ENCODE measurements at places on chromosomes 7 and 10.

- DNase-seq: no peak
These were observed 47.0 kb downstream of the GRK5 start for GRCh38 chr10:119254335-119254734.

DNA sequence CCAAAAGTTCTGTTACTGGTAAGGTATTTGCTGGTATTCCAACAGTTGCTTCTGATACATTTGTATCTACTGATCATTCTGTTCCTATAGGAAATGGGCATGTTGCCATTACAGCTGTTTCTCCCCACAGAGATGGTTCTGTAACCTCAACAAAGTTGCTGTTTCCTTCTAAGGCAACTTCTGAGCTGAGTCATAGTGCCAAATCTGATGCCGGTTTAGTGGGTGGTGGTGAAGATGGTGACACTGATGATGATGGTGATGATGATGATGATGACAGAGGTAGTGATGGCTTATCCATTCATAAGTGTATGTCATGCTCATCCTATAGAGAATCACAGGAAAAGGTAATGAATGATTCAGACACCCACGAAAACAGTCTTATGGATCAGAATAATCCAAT is 131.0 kb downstream of the AASS start:
- no peak for DNase-seq

DNA sequence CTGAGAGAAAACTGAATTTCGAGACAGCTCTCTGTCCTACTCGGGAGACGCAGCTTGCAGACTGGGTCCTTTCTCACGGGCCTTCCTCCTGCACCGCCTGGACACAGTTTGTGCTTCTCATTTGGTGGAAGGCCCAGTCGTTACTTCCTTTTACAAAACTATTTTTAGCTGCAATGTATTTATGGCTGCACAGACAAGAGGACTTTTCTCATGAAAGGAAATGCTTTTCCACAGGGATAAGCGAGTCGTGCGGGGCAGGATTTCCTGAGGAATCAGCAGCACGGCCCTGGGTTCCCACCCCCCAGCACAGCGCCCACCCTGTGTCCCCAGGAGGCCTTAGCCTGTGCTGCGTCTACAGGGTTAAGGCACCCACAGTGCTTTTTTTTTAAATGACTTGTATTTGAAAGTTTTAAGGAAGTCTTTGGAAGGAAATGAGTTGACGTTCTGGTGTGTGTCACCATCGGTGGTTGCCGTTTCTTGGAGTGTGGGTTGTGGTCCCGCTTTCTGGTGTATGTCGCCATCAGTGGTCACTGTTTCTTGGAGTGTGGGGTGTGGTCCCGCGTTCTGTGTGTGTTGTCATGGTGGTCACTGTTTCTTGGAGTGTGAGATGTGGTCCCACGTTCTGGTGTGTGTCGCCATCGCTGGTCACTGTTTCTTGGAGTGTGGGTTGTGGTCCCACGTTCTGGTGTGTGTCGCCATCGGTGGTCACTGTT is 50.9 kb downstream of the INPP5A start:
- no peak for DNase-seq

- DNase-seq: no peak
These were observed 1.1 kb upstream of the VOPP1 start for GRCh38 chr7:55573234-55573900.

GRCh38 chr7:87608431-87608830 is 7.7 kb upstream of the ABCB1 start:
- DNase-seq: no peak

DNA sequence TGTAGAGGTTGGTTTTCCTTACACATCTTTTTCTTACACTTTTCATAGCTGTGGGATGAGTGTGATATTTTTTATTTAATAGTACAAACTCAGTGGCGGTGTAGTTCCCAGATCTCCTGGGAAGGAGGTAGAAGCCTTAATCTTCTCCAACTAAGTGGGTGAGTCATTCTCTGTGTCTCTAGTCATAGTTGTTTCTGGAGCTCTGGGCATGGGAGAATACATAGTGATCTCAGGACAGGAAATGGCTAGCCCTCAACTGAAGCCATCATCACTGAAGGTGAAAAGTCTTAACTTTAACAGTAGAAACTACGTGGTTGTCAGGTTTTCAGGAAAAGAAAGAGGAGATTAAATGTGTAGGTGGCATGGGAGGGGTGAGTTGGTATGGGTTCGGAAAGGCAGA is 319.4 kb upstream of the FZD8 start:
- no peak for DNase-seq

- no peak for DNase-seq
These were observed 85.2 kb upstream of the SEMA3C start for GRCh38 chr7:81004098-81004497.

- DNase-seq: no peak
These were observed 9.5 kb downstream of the GIGYF1 start for GRCh38 chr7:100684534-100685042.

DNA sequence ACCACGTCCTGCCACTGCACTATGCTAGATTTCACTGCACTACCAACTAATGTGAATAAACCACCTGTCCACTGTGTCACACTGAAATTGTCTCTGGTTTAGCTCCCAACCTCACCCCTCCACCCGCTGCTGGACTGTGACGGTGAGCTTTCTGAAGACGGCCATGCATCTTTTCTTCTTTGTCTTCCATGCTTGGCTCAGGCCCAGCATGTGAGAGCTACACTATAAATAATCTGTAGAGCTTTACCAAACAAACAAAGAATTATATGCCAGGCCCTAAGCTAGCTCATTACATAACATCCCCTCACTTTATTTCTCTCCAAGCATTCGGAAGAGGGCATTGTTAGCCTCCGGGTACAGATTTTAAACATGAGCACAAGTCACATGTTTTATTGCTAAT is 633.2 kb downstream of the TNS3 start:
- no peak for DNase-seq

GRCh38 chr10:21138769-21139340 is 241.7 kb upstream of the NEBL start:
- no peak for DNase-seq

DNA sequence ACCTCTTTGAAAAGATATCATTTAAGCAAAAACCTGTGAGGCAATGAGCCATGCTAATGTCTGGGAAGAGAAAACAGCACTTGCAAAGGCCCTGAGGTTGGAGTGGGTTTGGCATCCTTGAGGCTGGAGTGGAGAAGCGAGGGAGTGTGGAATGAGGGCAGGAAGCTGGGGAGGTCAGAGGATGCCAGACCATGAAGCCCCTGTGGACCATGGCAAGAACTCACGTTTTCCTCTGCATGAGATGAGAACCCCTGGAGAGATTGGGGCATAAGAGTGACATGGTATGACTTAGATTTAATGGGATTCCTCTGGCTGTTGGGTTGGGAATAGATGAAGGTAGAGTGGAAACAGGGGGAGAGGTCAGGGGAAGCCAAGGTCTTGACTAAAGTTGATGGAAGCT is 49.4 kb downstream of the GPR26 start:
- no peak for DNase-seq

- DNase-seq: no peak
These were observed 6.0 kb upstream of the CROT start for GRCh38 chr7:87339373-87339897.

GRCh38 chr10:74976565-74976964 is 134.9 kb upstream of the SAMD8 start:
- DNase-seq: no peak

DNA sequence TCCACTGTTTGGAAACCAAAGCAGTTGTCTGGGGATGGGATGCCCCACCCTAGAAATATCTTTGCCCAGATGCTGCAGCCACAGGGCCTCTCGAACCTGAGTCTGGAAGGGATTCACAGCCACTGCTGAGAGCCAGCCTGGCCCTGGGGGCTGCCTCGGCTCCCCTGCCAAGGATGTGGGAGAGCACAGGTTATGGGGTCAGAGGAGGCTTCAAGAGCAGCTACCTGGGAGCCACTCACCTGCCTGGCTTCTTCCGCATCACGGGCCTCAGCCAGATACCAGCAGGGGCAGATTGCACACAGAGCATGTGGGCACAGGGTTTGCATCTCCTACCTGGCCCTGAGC is 5.4 kb upstream of the PWWP2B start:
- DNase-seq: no peak

- DNase-seq: no peak
These were observed 170.1 kb downstream of the PKD1L1 start for GRCh38 chr7:47778153-47778661.

DNA sequence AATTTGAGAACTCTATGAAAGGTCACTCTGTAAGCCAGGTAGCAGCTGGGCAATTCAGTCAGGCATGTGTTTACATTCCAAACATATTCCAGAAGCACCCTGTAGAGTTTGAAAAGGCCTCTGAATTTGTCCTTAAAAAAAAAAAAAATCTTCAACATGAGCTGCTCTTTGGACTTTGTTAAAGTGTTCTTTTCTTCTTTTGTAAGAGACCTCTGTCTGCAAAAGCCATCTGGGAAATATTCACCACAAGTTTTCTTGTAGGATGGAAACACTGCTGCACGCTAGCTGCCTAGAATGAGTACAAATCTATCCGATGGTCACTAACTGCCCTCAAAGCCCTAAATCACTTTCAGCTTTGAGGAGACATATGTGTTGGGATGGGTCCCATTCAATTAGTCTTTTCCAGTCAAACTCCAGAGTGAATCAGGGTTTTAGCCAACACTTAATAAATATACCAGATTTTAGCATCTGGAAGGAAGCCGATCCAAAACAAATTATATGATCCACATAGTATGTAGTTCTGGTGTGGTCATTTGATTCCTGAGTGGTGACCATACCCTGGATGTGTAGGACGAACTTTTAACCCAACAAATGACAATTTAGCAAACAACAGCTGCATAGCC is 85.9 kb downstream of the CD36 start:
- no peak for DNase-seq

DNA sequence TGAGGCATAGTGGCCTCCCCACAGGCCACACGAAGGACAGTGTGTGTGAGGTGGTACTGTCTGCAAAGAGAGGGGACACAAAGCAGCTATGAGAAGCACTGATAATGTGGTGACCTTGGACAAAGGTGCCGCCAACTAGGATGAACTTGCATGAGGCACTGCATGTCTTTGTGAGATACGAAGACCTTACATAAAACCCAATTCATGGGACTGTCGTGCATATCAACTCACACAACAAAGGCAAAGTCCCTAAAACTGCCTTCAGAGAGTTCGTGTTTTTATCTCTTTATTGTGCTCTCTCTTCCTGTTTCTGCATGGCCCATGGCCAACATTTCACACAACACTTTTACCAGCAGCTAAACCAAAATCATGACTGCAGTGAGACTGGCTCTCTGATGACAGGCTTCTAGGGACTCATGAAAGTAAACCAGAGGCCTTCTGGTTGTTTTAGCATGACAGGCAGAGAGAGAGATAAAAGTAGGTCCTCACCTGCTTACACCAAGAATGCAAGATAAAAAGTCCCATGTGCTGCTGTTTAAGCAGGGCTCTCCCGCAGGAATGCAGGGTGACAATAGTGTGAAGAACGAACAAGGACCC is 347.8 kb downstream of the ELMO1 start:
- DNase-seq: no peak

DNA sequence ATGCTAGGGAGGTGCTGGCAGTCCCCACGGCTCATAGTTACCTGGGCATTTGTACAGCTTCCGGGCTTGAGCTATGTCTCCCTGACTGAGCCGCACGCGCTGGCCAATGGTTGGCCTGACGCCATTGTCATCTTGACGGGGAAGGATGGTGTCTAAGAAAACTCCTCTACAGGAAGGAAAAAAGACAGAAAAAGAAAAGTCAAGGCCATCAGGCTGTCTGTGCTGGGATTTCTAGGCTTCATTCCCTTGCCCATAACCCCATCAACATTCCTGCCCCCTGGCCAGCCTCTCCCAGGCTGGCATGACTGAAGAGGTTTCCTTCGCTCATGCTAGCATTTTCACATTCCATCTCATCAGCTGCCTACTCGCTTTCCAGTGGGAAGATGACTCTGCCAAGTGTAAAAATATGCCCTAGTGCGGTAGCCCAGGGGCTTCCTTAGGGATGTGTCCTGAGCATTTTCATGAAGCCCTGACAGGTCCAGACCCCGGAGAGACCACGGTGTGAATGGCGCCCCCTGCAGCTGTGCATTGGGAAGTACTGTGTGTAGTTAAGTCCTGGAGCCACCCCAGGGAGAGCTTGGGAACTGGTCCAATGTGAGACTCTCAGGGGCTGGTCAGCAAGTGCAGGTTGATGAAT is 54.5 kb upstream of the OPALIN start:
- no peak for DNase-seq

GRCh38 chr7:128831178-128831993 is 1.2 kb downstream of the FLNC start:
- no peak for DNase-seq

DNA sequence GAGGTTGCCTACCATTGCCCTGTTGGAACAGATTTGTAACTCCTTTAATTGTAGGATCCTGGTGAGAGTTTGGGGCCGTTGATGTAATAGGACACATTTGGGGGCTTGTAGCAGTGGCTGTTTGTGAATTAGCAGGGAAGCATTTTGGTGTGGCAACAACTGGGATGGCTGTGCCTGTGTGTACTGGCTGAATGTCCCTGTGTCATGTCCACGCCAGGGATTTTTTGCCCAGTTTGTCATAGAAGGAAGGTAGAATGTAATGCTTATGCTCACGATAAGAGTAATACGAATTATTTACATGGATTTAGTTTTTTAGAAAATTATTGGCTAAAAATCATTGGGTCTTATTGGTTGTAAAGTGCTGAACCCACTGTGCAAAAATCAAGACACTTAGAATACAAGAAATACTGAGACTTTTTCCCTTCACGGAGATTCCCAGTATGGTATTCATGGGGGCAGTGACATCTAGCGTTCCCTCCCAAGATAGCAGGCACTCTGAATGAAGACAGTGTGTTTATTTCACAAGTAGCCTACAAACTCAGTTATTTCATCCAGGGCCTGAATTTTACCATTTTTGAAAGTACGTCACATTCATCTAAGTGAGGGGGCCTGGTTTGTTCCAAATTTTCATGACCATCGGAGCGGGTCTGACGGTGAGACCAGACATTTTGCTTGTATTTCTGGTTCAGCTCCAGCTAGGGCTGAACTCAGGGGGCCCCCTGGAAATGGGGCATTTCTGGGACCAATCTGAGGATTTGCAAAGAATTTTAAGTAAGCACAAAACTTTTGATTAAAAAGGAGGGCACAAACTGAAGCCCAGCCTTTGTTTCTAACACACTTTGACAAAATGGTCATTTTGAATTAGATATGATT is 74.7 kb downstream of the CACNB2 start:
- no peak for DNase-seq

DNA sequence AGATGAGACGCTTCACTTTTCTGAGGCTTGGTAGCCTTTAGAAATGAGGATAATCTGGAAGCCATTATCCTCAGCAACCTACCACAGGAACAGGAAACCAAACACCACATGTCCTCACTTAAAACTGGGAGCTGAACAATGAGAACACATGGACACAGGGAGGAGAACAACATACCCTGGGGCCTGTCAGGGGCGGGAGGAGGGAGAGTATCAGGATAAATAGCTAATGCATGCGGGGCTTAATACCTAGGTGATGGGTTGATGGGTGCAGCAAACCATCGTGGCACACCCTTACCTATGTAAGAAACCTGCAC is 48.9 kb downstream of the LRGUK start:
- DNase-seq: no peak

Data from effector memory CD4-positive, alpha-beta T cell (primary cell).